ENCODE measurements at places on chromosomes 6 and 20. TPM values are rescaled to one million over a fixed set of nuclear protein-coding genes. Genes with fewer than 3 reads are reported as not detected.

- no peak for DNase-seq
Measured at GRCh38 chr6:46175446-46175845, 4.7 kb upstream of the ENPP5 start.

DNA sequence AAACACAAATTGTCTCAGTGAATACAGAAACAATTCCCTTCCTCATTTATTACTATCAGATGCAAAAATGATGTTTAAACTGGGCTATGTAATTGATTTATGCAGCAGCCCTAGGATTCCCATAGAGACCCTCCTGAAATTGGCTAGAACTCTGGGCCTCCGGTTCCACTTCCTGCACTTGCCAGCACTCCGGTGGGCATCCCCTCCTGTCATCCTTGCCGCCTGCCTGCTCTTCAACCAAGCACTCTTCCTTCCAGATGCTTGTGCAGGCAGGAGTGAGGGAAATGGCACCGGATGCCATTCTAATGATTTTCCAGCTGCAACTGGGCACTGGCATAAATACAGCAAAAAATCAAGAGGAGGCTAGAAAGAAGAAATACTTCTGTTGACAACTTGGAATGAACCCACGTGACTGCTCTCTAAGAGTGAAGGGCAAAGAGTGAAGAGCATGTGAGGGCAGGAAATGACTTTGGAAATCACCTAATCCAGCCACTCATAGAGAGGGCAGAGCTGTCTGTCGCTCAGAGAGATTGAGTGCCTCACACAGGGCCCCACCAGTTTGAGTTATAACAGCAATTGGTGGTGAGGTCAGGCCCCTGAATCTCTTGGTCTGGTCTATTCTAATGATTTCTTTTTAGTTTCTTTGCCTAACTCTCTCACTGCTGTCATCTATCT, 3.7 kb upstream of the NEDD9 start:
- DNase-seq: no peak

DNA sequence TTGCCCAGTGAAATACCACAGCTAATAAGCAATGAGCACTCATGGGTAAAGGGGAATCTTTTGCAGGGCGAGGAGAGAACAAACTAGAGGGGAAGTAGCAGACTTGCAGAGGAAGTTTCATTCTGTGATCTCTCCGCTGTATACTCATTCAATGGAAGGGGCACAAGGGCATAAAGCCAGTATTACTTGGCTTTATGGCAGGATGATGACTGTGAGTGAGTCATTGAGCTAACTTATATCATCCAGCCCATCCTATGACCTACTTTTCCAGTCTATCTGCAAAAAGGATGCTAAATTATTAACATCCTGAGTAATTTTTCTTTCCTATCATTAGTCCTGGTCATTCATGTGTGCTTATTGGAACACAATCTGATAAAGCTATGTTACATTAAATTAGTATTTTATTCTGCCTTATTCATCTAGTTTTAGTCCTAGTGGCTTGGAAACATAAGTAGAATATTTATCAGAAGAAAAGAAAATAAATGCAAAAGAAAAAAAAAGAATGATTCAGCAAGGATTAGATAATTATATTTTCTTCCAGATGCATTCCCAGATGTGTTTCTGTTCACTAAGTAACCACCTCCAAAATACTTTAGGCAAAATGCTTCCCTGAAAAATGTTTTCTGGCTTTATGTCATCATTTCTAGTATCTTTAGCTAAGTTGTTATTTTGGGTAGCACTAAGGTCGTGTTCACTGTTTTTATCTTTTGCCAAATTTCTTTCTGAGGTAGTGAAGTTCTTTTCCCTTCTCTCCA, 471.7 kb downstream of the CDKAL1 start:
- no peak for DNase-seq

DNA sequence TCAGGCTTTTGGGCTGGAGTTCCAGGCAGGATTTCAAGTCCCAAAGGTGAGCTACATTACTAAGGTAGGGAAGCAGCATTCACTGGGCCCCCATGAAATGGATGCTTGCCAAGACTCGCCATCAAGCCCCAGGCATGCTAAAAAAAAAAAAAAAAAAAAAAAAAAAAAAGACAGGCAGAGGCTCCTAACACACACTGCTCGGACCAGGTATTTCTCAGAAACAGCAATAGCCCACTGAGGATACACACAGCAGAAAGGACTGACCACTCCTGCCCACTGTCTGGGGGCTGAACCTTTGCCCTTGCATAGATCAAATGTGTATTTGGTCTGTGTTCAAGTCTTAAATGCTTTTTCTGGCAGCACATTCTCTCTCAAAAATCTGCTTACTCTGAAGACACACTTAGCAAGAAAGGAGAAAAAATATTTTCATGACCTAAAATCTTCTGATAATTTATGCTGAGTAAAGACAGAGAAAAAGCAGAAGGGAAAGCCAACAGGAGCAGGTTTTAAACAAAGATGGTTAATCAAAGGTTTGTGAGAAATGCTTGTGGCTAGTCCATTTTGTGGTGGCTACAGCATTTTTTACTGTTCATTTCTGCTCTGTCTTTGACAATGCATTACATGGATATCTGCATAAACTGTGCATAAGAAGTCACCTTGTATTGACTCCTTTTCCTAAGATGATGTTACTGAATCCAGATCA, 37.9 kb upstream of the BEND6 start:
- no peak for DNase-seq

GRCh38 chr20:58503668-58504067, 11.5 kb downstream of the APCDD1L start:
- no peak for DNase-seq

Gene TAGAP
- total RNA-seq: not detected

Gene SMLR1
- not detected for total RNA-seq

Gene PPP1R16B
- 5.3 TPM for total RNA-seq
